Astrocyte (in vitro differentiated cells and primary cell): ENCODE measurements at places on chromosomes 5 and 9.
A peak's percentile ranks its signal among the peaks of the same experiment; 100 is the strongest.

- DNase-seq, result no peak
These were observed 182.4 kb downstream of the RGS3 start for GRCh38 chr9:113645978-113646253.

DNA sequence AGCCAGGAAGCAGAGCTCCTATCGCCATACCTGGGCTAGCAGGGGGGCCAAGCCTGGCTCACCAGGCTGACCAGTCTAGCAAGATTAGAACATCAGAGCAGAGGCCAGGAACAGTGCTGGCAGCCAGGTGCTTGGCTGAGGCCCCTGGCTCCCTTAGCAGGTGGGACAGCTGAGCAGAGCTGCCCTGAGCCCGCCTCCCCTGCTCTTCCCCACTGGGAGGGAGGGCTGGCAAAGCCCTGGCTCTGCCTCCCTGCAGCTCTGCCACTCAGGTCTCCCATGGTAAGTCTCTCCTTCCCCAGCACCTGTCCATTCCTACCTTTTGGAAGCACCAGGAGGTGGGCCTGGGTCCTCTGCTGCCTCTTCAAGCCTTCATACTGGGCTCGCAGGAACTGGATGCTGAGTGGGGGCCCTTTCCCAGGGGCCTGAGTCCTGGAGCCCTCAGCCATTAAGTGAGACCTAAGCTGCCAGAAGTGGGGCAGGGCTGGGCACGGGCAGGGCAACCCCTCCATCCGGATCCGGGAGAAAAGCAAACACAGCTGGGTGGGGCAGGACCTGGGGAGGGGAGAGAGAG lies 803 bp downstream of the C9orf152 start:
- no peak for DNase-seq

GRCh38 chr9:16510482-16510881 lies 360.0 kb downstream of the BNC2 start:
- DNase-seq, result no peak

- DNase-seq, result no peak
These were observed 48.8 kb upstream of the LARP1 start for GRCh38 chr5:154706416-154706815.

DNA sequence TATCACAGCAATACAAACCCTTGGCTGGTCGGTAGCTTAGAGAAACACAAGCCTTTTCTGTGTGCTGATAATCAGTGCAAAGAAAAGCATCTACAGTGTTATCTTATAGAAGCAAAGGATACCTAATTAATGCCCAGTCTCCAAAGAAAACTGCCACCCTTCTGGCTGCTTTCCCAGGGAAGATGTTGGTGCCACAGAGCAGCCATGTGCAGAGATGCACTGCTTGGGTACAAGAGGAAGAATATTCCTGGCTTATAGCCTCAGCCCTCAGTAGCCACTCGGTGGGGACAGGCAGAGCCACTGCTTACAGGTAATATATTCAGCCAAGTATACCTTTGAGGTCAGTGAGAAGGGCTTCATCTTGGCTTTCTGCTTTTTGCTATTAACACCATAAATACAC lies 185.3 kb downstream of the PCSK1 start:
- no peak for DNase-seq

DNA sequence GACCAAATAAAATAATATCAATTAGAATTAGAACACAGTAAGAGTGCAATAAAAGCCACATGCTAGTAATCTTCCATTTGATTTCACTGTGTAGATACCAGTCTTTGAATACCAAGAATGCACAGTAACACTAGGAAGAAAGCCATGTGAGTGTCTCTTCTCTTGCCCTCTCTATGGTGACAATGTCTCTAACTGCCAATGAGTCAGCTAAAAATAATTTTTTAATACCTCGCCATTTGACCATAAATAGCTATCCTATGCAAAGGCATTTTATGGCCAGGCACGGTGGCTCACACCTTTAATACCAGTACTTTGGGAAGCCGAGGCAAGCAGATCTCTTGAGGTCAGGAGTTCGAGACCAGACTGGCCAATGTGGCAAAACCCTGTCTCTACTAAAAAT lies 30.6 kb downstream of the EDIL3 start:
- DNase-seq, result no peak

DNA sequence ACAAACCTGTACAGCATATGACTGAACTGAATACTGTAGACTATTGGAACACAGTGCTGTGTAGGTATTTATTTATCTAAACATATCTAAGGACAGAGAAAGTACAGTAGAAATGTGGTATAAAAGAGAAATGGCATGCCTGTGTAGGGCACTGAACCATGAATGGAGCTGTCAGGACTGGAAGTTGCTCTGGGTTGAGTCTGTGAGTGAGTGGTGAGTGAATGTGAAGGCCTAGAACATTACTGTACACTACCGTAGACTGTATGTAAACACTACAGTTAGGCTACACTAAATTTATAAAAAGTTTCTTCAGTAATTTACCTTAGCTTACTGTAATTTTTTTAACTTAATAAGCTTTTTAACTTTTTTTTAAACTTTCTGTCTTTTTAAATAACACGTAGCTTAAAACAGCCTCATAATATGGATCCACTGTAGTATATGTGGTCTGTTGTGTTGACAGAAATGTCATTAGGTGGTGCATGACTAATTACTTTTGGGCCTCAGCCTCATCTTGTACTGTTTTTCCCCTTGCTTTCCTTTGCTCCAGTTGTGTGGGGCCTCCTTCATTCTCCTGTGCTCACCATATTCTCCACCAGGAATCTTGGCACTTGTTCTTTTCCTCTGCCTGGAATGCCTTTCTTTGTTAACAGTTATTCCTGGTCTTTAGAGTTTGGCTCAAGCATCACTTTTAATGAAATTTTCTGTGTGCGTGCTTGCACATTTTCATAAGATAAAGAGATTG lies 8.8 kb downstream of the SPIN1 start:
- DNase-seq, result peak; percentile 92

DNA sequence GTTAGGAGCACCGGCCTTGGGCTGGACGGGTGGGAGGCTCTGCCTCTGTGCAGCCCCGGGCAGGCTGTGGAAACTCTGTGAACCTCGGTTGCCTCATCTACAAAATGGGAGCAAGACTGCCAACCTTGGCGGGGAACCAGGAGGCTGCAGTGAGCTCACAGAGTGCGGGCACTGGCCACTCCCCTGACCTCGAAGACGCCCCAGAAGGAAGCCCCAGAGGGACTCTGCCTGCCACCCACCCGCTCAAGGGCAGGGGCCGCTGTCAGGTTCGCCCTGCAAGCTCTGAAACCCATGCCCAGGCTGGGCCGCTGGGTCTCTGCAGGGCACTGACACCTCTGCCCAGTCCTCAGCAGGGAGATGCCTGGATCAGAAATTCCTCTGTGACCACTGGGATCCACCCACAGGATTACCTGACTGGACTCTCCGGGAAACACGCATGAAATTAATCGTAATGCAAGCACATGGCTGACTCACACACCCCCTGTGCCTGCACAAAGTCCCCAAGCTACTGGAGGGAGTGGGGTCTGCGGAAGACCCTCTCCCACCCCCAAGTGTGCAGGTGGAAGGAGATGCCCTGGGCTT lies 7.4 kb downstream of the CCDC187 start:
- no peak for DNase-seq

- peak; percentile 66 for DNase-seq
These were observed 547.2 kb downstream of the LRRC70 start for GRCh38 chr5:63125862-63126261.

DNA sequence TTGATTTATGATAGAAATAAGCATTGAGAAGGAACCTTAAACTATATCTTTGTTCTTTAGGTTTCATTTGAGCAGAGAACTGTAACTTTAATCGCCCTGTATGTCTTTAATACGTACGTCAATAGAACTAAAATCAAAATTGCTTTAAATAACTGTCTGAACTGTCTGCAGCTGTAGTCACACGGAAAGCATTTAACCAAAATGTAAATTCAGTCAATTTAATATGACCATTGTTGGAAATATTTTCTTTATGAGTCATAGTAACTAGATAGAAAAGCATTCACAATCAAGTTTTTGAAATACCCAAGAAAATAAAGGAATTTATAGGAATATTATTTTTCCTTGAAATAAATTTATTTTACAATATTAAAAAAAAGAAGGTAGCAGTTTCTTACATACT lies 157.1 kb upstream of the CDH6 start:
- peak; percentile 76 for DNase-seq

- peak; percentile 32 for DNase-seq
These were observed 28.8 kb downstream of the TMEM174 start for GRCh38 chr5:73201547-73202513.

GRCh38 chr9:120514405-120514804 lies 65.6 kb downstream of the CDK5RAP2 start:
- no peak for DNase-seq

DNA sequence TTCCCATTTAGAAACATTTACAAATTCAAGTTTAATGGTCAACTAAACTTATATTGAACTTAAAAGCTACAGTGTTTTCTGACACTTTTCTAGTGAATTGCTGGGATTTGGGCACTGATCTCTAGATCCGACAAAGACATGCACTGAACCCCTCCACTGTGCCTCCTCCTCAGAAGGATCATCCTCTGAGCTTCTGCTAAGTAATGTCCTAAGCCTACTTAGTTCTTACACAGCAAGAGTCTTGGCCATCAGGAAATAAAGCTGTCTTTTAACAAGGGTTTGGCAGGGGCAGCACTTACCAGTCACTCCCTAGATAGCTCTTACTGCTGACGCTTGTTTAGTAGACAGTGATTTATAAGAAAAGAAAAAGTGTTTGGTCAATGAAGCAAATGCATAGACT lies 50.5 kb downstream of the FAM81B start:
- no peak for DNase-seq

DNA sequence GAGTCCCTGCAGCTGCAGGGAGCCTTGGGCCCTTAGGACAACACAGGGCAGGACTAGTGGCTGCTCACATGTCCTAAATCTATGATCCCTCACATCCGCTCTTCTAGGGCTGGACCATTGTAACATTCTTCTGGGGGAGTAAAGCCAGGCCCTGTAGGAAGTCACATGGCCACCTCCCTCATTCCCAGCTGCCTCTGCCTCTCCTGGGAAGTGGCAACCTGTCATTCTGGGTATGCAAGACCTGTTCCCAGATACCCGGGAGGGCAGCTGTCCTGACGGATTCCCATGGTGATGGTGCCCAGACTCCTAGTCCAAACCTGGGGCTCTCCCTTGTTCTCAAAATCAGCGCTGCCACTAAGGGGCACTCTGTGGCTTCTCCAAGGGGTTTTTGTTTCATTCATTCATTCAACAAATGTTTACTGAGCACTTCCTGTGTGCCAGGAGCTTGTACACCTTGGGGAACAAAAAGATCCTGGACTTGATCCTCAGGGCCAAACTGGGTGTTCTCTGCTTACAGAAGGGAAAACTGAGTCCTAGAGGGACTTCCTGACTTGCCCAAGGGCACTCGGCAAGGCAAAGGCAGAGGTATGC lies 85.6 kb downstream of the PSD2 start:
- no peak for DNase-seq

DNA sequence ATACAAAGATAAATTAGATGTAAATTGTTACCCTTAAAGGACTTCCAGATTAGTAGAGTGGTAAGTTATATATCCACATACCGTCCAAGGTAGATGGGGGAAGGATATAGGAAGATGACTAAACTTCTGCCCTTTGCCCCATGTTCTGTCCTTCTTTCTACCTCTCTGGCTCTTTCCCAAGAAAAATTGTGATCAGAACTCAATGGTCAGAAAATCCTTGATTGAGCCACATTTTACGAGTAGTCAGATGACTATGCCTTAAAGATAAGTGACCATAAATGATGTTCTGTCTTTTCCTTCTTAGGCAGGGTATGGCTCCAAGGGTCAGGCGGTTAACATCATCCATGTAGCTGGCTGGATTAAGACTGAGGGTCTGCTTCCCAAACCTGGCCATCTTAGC lies 4.4 kb downstream of the FRRS1L start:
- no peak for DNase-seq

DNA sequence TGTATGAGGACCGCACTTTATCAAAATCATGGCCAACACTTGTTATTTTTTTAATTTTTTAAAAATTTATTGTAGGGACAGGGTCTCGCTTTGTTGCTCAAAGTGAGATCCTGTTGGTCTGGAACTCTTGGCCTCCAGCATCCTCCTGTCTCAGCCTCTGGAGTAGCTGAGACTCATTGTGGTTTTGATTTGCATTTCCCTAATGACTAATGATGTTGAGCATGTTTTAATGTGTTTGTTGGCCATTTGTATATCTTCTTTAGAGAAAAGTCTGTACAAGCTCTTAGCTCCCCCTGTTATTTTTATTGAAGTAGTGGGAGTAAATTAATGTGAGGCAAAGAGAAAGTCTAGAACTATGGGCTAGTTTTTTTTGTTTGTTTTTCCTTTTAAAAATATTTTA lies 1.6 kb upstream of the RPS6 start:
- DNase-seq, result no peak

GRCh38 chr9:83563360-83563759 lies 25.2 kb upstream of the FRMD3 start:
- DNase-seq, result no peak

DNA sequence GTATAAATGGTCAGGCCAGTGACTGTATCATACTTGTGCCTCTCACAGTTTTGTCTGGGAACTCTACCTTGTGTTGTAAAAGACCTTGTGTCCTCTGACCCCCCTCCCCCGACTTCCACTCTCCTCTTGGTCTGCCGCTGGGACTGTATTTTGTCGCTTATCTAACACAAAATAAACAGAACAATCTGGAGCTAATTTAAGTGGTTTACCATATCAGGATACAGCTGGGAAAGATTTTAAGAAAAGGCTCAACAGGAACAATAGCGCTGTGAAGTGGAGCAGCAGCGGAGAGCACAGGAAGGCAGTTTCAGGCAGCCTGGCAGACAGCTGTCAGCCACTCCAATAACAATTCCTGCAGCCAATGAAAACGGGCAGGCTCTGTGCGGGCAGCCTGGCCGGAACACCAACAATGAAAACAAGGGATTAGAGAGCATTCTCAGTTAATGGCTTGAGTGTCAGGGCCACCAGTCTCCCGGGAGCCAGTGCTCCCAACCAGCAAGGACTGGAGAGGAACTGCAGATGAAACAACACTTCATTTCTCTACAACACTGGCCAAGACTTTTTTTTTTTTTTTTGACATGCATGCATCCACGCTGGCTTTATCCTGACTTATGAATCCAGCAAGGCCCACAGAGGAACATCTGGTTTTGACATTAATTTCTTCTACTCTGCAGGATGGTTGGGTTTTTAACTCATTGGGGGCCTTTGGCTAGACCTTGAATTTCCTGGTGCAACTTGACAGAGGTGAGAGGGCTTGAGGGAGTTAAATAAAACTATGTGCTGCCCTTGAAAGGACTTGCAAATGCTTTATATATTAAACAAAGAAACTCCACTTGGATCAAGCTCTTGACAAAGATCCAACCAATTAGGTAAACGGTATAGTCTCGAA lies 76.7 kb downstream of the ARSB start:
- DNase-seq, result peak; percentile 88

DNA sequence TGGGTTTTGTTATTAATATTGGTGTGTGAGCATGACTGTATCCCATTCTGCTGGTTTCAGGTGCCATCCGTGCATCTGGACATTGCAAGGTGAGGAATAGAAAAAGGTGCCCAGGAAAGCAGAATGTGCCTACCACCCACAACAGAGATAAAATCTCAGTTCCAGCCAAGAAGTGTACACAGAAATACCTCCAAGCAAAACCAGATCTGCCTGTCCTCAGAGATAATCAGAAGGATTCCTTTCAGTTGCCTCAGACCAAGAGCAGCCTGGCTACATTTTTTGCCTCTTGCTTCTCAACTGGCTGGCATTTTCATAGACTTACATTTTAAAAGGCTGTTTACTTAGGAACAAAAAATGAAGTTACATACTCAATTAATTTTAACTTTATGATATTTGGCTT lies 12.1 kb upstream of the ABLIM3 start:
- no peak for DNase-seq
